CD4-positive, alpha-beta T cell treated with Interleukin-15 for 1 hour (primary cell): ENCODE measurements at places on chromosomes 5 and 9.

GRCh38 chr9:34566972-34567371 is 22.6 kb downstream of the CNTFR start:
- no peak for DNase-seq

- no peak for DNase-seq
These were observed 8.0 kb downstream of the RGS3 start for GRCh38 chr9:113471566-113471965.

DNA sequence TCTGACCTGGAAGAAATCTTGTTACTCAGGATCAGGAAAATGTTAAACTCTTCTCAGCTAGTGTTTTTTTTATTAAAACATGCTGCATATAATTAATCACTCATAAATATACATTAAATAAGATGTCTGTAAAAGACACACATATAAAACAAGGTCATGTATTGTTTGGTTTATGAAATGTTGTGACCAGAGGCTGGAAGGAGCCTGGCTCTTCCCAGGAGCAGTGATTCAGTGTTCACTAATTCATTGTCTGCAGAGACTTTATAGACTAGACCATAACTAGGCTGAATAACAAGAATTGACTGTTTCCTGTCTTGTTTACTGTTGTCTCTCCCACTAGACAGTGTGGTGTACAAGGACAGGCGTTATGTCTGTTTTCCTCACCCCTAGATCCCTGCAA is 49.1 kb upstream of the ANKRD55 start:
- no peak for DNase-seq

DNA sequence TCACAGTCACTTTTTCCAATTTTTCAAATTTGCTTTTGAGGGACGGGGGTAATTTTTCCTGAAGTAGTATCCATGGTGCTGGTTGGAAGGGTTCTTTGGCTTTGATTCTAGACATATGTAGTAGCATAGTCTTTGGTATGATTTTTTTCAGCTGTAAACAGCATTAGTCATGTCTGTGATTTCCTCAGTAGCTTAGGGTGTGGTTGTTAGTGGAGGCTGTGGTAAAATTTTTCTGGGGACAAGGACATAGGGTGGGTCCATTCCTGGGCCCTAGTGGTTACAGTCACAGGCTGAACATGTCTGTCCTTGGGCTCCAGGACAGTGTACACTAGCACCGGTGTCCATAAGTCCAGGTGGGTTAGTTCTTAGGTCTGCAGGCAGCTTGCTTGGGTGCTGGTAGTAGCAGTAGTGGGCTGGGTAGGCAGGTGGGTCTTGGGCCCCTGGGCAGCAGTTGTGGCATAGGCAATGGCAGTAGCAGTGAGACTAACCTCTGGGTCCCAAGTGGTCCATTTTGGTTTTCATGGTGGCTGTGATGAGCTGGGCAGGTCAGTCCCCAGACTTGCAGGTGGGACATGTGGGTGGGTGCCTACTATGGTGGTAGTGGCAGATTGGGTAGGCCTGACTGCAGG is 100.0 kb upstream of the CXCL14 start:
- no peak for DNase-seq

- no peak for DNase-seq
These were observed 14.3 kb upstream of the CTNND2 start for GRCh38 chr5:11918463-11919045.

DNA sequence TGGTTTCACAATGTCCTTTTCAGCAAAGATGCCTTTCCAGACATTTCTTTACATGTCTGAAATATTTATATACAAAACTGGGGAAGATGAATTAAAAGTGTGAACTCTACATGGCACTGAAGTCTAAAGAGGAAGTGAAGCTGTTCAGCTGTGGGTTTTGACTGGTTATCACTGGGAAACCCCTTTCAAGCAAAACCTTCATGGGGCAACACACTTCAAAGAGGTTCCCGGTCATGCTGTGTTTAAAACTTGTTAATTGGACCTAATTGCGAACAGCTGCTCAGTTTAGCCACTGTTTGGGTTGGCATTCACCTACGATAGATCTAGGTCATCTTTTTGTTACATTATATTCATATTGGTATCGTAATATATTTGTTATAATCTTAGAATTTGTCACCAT is 20.0 kb upstream of the GDNF start:
- DNase-seq = no peak

GRCh38 chr5:74094096-74094781 is 468.2 kb downstream of the ARHGEF28 start:
- no peak for DNase-seq

DNA sequence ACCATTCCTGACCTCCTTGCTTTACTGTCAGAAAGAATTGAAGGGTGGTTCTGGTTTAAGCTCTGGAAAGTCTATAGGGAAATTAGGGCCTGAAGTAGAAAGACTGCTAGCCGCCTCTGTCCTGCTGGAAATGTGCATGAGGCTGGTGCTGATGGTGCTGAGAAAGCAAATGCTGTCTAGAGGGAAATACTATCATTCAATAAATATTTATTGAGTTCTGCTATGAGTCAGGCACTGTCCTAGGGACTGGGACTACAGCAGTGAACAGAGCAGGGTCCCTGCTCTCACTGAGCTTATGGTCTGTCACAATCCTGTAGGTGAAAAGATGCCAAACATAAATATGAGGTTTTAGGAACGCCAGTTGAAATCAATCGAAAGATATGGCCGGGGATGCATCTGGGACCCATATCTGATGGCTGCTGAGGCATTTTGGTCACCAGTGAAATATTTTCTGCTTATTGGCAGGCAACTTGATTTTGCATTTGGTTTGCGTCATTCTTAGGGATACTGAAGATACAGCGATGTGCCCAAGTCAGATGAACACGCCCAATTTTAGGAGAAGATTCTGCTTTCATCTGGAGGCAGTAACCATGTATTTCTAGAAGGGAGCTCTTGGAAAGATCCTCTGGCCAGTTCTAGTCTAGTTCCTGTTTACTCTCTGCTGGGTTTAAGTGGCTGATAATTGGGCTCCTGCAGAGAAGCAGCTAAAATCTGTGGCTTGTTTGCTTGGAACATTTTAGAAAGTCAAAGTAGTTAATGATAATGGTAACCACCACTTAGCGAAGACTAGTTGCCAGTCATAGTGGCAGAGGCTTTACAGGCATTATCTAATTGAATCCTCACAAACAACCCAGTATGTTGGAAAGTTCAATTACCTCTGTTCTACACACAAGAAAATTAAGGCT is 73.3 kb downstream of the INSYN2B start:
- DNase-seq = no peak

GRCh38 chr5:89123581-89123980 is 240.6 kb upstream of the MEF2C start:
- no peak for DNase-seq
